ENCODE measurements at places on chromosomes 7 and 10. TPM values are rescaled to one million over a fixed set of nuclear protein-coding genes. Genes with fewer than 3 reads are reported as not detected.

CLCN1 gene
- total RNA-seq: not detected

ANXA11 gene
- total RNA-seq: 66.1 TPM

CUL1 gene
- 59.1 TPM for total RNA-seq

DNA sequence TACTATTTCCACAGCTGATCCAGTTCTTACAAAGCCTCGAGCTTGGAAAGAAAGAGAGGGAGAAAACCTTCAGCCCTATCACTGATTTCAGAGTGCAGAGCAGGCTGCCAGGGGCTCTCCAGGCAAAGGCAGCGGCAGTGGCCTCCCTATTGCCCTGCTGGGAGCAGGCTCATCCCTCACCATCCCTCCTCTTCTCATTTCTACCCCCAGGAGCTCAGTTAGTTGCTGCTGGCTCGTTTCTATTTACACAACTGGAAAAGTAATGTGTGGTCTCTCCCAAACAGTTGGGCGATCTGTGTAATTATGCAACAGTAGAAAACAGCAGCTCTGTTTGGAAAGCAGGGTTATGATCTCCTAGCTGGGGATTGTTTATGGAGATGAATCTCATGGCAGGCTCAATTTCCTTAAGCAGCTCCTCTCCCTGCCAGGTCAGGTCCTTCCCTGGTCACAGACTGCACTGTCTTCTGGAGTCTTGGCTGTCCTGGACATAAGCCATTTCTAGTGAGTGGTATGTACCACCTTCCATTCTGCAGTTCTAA lies 28.7 kb upstream of the TNS3 start:
- DNase-seq: no peak

DNA sequence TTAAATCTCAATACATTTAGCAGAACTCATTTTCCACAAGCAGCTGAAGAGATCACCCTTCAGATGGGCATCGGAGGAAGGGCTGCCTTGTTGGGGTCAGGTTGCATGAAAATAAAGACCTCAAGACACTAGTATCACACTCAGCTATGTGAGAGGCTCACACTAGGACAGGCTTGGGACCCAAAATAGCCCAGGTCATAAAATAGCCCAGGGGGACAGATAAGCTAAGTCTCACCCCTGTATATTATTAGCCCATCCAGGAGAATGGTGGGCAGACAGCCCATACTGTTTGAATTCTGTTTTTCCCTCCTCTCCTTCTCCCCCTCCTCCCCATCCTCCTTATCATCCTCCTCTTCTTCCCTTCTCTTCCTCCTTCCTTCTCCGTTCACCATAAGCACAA lies 415.1 kb upstream of the C7orf33 start:
- DNase-seq: no peak

DNA sequence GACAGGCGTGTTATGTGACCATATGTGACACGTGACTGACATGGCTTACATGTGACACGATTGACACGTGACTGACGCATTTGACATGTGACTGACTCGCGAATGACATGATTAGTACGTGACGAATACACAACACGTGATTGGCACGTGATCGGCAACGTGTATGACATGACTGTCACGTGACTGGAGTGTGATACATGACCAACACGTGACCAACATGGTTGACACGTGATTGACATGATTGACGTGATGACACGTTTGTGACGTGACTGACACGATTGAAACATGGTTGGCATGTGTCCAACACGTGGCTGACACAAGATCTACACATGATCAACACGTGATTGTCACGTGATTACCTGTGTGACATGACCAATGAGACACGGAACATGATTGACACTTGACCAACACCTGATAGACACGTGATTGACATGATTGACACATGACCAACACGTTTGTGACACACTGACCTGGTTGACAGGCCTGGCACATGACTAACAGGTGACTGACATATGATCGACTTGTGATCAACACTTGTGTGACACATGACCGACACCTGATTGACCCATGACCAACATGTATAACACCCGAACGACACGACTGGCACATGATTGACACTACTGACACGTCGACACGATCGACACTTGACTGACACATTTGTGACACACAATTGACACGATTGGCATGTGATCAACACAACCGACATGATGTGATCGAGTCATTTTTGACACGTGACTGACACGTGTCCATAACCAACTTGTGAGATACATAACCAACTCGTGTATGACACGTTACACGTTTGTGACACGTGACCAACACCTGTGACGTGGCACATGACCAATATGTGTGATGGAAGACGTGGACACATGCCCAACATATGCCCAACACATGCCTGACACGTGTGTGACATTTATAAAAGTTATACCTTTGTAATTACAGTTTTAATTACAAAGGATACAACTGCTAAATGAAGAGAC lies 21.1 kb downstream of the CRPPA start:
- no peak for DNase-seq

DNA sequence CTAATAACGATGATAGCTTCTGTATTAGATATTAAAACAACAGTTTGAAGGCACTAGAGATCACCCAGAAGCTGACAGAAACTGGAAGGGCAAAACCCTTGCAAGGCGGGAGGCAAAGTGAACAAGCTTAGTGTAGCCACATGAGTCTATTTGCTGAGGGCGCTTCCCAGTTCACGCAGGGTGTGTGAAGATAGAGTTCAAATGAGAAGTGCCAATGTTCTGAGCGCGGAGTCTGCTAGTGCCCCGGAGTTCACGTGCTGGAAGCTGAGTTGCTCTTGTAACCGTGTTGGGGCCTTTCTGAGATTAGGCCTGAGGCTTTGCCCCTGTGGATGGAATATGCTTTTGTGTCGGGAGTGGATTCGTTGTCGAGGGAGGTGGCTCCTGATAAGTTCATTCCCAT lies 16.6 kb upstream of the GTPBP4 start:
- no peak for DNase-seq

GRCh38 chr10:128958834-128959690 lies 508.0 kb upstream of the MGMT start:
- DNase-seq: no peak

DNA sequence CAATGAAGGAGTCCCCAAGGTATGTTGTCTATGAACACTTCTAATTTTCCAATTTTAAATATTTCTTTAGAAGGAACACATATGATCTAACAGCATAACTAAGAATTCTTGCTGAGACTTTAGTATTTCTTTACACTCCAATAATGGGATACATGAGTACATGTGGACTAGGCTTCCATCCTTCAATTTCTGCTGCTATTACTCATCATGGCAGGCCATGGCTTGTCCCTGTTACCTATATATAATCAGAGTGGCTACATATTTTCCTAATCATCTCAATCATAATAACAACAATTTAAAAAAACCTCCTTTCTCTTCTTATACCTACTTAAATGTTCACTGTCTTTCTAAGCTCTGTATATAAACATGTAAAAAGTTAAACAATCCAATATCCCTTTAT lies 60.3 kb upstream of the TAC1 start:
- no peak for DNase-seq

- no peak for DNase-seq
Observed at GRCh38 chr10:12556039-12556438, 206.7 kb downstream of the CAMK1D start.
